Camera-type eye (tissue), 1 donor: ENCODE measurements at places on chromosomes 11 and 22. TPM values are rescaled to one million over a fixed set of nuclear protein-coding genes. Genes with fewer than 3 reads are reported as not detected.

The INS gene
- total RNA-seq, result not detected

The PDE2A gene
- total RNA-seq, result 16.2 TPM

The C11orf86 gene
- not detected for total RNA-seq

The HBE1 gene
- 1.5 TPM for total RNA-seq

The B3GAT1 gene
- total RNA-seq, result 19.8 TPM

The KCNA4 gene
- 6.5 TPM for total RNA-seq

The VSIG10L2 gene
- not detected for total RNA-seq

The FAM118B gene
- total RNA-seq, result 30.2 TPM

The DUSP8 gene
- 10.9 TPM for total RNA-seq

The CASP12 gene
- 0.27 TPM for total RNA-seq

The MS4A3 gene
- total RNA-seq, result 2.3 TPM

The CHRM4 gene
- 3.2 TPM for total RNA-seq

The MYO18B gene
- 8.3 TPM for total RNA-seq

The GTSE1 gene
- total RNA-seq, result 5.7 TPM

The ACAT1 gene
- total RNA-seq, result 182 TPM

The PNPLA5 gene
- 0.16 TPM for total RNA-seq

The GNG3 gene
- 3.0 TPM for total RNA-seq

The KLHL35 gene
- 16.1 TPM for total RNA-seq

The C11orf97 gene
- not detected for total RNA-seq

The AMPD3 gene
- 10.1 TPM for total RNA-seq

The CRYAB gene
- 492 TPM for total RNA-seq

The SCN2B gene
- 7.4 TPM for total RNA-seq

The APOA5 gene
- total RNA-seq, result not detected

The WBP2NL gene
- 8.6 TPM for total RNA-seq

The OR51B2 gene
- 0.44 TPM for total RNA-seq

The VSIG2 gene
- 0.55 TPM for total RNA-seq

The OR51E2 gene
- 2.1 TPM for total RNA-seq

The MS4A7 gene
- total RNA-seq, result 8.8 TPM

The GDPD4 gene
- not detected for total RNA-seq

The PTGDR2 gene
- total RNA-seq, result 0.55 TPM

The RCOR2 gene
- 28.1 TPM for total RNA-seq

The MS4A4E gene
- 0.49 TPM for total RNA-seq

The DEPDC5 gene
- 38.2 TPM for total RNA-seq

The GLB1L3 gene
- total RNA-seq, result 0.71 TPM

The THYN1 gene
- 57.5 TPM for total RNA-seq

The MAML2 gene
- 33.3 TPM for total RNA-seq

The PIK3IP1 gene
- 23.3 TPM for total RNA-seq

The MRPL21 gene
- total RNA-seq, result 33.3 TPM

The TESMIN gene
- total RNA-seq, result 2.1 TPM

The JAML gene
- total RNA-seq, result 3.3 TPM

The MUC5AC gene
- total RNA-seq, result 0.16 TPM

The ANKK1 gene
- 0.33 TPM for total RNA-seq

The CD6 gene
- 0.49 TPM for total RNA-seq

The ZBTB16 gene
- total RNA-seq, result 26.2 TPM

The UEVLD gene
- 30.5 TPM for total RNA-seq

The A4GALT gene
- 9.8 TPM for total RNA-seq

The NRIP3 gene
- 8.1 TPM for total RNA-seq

The GGTLC3 gene
- total RNA-seq, result not detected

The RELA gene
- 24.5 TPM for total RNA-seq

The FAM180B gene
- 1.2 TPM for total RNA-seq

The MTFP1 gene
- total RNA-seq, result 18.7 TPM

The CCDC116 gene
- total RNA-seq, result 0.27 TPM

The OVCH2 gene
- total RNA-seq, result not detected

The OR52I1 gene
- not detected for total RNA-seq
